H9 (cell line): ENCODE measurements at places on chromosomes 11 and 22.

GRCh38 chr11:121482231-121483129, 29.7 kb upstream of the SORL1-AS1 start:
- no peak for DNase-seq
- H3K36me3 ChIP-seq, result peaks cover 24% of the 10 kb centered on the region; the same call in 2 of the 3 replicates
- no peaks in the 10 kb centered on the region for H3K27me3 ChIP-seq
- no peak overlapping the region; the same call in 2 of the 3 replicates for H3K4me3 ChIP-seq
- no peak overlapping the region for H3K27ac ChIP-seq

DNA sequence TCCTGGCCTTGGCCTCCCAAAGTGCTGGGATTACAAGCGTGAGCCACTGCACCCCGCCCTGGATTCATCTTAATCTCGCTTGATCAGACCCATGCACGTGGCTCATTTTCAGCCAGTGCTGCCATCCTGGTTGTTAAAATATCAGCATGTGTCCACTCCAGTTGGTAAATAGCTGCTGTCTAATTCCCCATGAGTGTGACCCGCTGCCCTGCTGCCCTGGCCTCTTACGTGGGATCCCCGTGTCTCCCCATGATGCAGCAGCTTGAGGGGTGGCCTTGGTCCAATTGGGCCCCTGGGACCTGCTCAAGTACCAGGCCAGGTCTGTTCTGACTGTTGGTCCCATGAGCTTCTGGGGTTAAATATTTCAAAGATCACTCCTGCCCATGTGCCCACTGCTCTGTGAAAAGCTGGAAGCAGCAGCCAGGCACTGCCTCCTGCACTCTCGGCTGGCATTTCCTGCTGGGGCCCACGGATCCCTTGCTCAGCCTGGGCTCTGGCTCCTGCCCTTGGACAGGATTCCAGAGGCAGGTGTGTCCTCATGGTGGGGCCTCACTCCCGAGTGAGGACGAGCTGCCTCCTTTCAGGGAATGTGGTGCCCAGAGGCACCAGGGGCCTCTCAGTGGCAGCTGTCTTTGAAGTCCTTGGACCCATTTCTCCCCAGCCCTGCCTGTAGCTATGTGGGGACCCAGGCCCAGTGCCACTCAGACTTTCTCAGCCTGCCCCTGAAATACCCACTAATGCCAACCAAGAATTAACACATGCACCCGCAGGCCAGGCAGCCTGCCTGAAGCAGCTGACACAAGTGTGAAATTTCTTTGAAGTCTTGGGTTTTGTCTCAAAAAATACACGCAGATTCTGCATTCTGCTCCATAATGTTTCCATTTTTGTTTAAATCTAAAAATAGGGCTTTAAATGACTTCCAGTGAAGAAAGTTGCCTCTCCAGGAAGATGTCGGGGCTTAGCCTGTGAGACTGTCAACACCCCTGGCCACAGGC, 38.1 kb upstream of the PRDM11 start:
- H3K27me3 ChIP-seq, result no peaks in the 10 kb centered on the region
- DNase-seq, result no peak
- H3K4me1 ChIP-seq, result no peaks in the 10 kb centered on the region
- no peak overlapping the region for H3K27ac ChIP-seq
- no peak overlapping the region for H3K4me3 ChIP-seq

DNA sequence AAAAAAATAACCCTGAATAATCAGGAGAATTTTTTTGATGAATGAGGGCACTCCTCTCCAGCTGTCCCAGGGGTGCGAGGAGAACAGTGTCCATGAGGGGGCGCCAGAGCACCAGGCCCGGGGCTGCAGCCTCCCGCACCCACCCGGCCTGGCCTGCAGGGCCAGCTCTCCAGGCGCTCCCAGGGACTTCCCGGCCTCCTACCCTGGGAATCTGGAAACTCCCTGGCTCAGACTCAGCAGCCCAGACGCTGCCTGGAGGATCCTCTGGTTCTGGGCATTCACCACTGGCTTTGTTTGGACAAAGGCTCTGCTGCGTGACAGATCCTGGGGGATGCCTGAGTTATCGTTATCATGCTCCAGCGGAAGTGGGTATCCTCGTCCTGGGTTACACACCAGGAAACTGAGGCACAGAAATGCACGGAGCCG, 31.0 kb downstream of the MCM5 start:
- DNase-seq, result peak; percentile 85
- no peak overlapping the region for H3K4me3 ChIP-seq
- H3K4me1 ChIP-seq, result no peaks in the 10 kb centered on the region
- peaks cover 53% of the 10 kb centered on the region for H3K36me3 ChIP-seq
- H3K27me3 ChIP-seq, result no peaks in the 10 kb centered on the region

GRCh38 chr11:60872124-60872960, 5.0 kb downstream of the ZP1 start:
- no peak overlapping the region for H3K27ac ChIP-seq
- H3K36me3 ChIP-seq, result no peaks in the 10 kb centered on the region
- peaks cover 2% of the 10 kb centered on the region; the same call in 1 of the 2 replicates for H3K4me1 ChIP-seq
- H3K27me3 ChIP-seq, result no peaks in the 10 kb centered on the region
- no peak for DNase-seq
